ENCODE measurements at places on chromosomes 5 and 9.

DNA sequence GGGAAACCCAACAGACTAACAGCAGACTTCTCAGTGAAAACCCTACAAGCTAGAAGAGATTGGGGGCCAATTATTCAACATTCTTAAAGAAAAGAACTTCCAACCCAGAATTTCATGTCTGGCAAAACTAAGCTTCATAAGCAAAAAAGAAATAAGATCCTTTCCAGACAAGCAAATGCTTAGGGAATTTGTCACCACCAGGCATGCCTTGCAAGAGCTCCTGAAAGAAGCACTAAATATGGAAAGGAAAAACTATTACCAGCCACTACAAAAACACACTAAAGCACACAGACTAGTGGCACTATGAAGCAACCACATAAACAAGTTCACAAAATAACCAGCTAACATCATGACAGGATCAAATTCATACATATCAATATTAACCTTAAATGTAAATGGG, 131.1 kb downstream of the OR2K2 start:
- no peak for DNase-seq

DNA sequence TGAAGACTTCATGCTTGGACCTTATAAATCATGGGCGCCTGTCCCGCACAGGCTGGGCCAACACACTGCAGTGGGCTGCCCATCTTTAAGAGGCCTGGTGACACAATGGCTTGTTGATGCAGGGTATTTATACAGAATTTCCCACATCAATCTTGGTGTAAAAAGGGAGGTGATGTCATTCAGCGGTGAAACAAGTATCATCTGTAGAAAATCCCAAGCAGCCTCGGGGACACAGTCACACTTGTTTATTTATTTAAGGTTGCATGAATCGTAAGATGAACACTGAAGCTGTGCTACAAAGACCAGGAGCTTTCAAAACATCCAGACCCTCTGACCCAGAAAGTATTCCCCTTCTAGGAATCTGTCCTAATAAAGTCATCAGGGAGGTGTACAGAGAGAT, 40.5 kb downstream of the SMIM23 start:
- no peak for DNase-seq

DNA sequence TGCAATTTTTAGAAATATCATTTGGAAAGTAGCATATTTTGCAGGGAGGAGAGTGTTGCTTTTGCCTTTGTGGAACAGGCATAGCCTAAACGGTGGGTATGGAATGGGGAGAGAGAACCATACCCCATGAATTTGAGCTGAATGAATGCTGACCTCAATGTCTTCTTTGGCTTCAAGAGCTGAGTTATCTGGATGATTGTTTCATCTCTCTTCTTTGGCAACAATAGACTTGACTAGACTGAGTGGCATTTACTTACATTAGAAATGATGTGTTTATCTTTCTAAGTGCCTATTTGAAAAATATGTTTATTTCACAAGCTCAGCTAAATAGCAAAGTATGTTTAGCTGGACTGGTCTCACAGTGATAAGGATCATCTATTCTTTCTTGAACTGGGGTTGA, 42.8 kb downstream of the SPEF2 start:
- DNase-seq: no peak

DNA sequence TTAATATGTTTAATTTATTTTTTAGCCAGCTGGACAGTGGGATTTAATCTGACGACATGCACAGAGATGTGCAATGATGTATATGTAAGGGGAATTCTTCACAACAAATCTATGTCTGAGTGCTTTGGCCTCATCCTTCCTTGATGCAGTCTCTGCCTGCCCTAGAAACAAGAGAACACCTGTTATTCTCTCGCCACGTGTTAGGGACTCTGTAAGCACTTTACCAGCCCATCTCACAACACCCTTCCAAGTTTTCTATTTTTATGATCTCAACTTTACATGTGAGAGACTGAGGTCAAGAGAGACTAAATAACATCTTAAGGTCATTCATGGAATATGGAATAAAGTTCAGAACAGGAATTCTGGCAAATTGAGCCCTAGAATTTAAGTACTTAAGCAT, 123.0 kb upstream of the GAS1 start:
- no peak for DNase-seq

GRCh38 chr9:108109927-108110690, 620.5 kb upstream of the KLF4 start:
- DNase-seq: no peak

- no peak for DNase-seq
These were observed 7.2 kb downstream of the GAPT start for GRCh38 chr5:58498340-58498942.

GRCh38 chr9:87381746-87382145, 115.9 kb upstream of the DAPK1 start:
- no peak for DNase-seq

DNA sequence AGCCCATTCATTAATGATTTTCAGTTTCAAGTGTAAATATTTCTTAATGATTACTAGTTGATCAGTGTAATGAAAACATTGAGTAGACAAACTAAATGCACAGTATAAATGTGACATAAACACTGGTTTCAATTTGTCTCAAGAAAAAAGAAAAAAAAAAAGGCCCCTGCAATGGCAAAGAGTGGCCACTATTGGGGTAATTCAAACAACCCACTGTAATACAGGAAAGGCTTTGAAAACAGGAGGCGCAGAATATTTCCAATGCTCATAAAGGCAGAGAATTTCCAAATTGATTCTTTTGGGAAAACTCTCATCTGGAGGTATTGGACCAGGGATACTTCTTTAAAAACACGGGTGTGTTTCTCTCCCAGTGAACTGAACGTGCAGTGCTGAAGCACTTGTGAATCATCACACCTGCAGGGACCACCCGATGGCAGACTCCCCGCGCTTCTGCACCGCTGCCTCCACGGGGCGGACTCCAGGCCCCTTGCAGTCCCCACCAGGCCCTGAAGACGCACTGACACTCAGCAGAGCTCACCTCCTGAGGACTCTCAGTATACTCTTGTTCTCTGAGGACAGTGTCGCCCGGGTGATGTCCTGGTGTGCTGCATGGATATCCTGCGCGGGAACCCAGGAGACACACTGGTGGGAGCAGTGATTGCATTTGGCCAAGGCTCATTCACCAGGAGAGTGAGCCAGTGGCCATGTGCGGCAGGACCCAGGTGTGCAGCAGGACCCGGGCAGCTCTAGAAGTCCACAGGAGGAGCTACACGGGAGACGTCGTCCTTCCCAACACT, 227.6 kb upstream of the IRX4 start:
- no peak for DNase-seq

DNA sequence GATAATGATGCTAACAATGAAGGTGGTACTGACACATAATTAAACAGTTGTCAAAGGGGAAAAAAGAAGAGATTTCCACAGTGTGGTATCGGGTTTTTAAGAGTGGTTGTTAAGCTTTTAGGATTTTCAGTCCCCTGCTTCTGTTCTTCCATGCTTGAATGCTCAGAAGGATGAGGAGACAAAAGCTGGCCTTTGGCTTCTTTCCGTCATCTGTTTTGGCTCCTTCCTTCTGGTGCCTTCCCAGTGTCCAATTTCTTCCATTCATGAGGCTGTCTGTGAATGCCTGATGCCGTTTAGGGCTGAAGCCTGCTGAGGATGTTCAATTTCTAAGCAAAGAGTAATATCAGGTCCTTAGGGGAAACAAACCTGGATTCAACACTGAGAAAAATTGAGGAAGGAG, 179.6 kb upstream of the GLRA1 start:
- DNase-seq: no peak

DNA sequence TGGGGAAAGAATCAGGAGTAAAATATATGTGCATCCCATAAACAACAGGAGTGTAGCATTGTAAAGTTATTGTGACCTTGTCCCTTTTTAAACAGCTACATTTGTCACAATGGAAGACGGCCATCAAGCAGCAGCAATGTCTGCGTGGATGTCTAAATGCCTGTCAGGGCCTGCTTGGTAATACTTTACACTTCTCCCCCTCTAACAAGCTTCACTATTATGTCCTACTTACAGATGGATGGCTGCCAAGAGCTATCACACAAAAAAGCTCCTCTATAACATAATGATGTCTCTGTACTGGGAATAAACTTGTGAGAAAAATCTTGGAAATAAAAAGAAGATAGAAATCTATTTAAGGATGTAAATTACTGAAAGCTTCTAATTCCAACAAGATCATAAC, 213.0 kb downstream of the FBXL17 start:
- no peak for DNase-seq

DNA sequence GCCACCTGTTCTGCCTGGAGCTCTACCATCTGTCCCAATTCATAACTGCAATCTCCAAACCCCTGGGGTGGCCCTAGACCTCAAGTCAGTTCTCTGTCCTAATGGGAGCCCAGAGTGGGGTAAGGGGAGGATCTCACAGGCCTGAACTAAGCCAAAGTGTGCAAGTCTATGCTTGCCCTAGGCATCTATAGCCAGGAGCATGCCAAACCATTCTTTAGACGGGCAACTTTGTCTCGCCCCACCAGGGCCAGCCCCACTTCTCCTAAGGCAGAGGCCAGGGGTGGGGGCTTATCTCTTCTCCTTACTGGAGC, 3.3 kb downstream of the ACSL6 start:
- no peak for DNase-seq

DNA sequence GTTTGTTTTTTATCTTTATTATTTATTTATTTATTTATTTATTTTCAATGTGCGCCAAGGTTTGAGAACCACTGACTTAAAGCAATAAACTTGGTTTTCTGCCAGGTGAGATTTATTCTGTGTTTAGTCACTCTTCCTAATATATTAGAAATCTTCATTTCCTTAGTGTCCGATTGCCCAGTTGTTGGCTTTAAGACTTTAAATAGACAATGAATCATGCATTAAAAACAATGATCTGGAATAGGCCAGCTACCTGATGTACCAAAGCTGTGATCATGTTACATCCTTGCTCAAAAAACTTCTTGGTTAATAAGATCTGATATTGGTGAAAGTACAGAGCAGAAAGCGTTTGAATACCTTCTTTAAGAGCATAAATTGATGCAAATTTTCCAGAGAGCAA, 52.1 kb upstream of the ERBIN start:
- DNase-seq: no peak

GRCh38 chr5:86232246-86232645, 385.5 kb upstream of the COX7C start:
- DNase-seq: no peak

DNA sequence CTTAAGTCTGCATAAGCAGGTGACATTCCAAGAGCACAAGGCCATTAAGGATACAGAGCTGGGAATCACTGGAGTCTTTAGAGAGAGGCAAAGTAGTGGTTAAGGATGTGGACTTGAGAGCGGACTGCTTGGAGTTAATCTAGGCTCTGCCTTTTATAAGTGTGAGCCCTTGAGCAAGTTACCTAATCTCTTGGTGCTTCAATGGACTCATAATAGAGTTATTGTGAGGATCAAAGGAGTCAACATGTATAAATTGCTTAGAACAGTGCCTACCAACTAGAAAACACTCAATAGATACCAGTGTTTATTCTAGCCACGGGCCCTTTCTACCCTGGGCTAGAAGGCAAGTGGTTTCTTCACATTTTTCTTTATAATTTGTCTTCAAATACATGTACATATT, 819.4 kb downstream of the NR2F1-AS1 start:
- no peak for DNase-seq

- no peak for DNase-seq
These were observed 200.4 kb downstream of the SREK1 start for GRCh38 chr5:66344544-66344943.

DNA sequence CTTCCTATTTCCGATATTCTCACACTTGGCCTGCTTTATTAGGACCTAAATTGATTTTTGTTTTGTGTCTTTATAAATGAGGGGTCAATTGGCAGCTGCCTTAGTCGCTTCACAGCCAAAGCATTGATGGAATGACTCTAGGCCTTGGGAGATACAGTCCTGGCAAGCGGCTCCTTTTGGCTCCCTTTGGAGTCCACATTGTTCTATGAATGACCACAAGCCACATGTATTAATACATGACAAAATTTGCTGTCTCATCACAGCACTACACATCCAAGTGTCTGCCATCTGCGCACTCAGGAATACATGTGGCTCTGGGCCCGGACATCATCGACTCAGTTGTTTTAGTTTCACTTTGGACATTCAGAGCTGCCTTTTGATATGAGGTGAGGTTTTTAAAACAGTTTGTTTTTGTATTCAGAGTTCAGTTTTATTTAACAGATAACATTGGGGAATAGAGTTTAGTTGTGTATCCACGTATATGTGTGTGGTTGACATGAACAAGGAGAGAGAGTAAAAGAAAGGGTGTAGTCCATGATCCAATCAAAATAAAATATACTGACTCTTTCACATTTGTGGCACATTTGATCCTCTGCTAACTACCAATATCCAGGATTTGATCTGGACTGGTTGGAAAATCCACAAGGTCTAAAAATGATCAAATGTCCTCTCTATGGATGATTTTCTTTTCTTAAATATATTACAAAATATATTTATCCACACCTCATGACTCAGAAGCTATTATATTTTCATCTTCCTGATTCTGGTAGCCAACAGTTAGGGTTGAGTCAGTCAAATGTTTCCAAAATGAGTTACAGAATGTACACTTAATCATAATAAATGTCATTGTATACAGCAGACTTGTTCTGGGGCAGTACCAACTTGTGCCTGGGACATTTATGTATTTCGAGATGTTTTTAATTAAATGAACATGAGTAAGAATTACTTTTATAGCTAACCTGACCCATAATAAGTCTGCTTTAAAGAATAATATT, 114.0 kb upstream of the MTAP start:
- DNase-seq: no peak

DNA sequence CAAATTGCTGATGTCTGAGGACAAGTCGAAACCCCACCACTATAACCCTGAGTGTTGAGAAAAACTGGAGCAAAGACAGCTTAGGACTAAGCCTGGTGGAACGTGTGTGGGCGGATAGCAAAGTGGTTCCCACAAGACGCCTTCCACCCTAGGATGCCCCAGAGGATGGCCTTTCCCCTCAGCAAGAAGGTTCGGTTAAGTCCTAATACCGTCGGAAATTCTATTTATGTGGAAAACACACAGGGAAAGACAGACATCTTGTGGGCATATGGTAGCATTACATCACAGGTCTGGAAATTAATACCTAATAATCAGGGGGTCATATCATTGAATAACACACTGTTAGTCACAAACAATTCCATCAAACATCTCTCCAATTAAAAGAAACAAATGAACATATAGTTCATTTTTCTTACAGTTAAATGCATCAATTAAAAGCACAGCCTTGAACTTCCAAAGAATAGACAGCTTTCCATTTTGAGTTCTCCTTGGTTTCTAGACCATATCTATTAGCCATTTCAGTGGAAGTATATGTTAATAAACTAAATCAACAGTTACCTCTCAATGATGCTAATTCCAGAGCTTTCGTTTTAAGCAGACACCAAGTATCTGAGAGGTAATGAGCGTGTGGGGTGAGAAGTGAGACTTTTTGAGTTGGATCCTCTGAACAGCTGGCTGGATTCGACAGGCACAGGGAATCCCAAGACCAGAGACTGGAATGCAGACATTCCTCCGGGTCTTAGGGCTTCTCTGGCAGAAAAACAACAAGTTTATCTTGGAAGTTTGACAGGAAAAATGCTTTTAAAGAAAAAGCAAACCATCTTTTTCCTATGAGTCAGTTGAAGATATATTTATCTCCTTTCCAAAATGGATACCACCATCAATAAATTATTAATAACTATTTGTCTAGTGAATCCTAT, 2.9 kb upstream of the ICE1 start:
- DNase-seq: no peak
